AG08396 (cell line): ENCODE measurements at places on chromosomes 11 and 22.

DNA sequence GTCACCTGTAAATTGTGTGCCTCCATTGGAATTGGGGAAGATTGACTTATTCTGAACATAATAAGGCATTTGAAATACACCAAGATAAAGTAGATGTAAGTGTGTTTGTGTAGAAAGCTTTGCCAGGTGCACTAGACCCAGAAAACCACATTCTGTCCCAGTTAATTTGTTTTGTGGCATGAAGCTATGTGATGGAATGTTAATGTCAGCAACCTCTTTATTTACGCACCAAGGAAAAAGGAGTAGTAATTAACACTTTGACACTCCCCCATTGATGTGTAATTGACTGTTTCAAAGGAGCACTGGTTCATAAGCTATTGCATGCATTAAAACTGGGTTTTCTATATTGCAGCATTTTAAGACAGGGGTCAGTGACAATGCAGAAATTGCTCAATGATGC is 14.3 kb downstream of the EIF3M start:
- no peak for DNase-seq

DNA sequence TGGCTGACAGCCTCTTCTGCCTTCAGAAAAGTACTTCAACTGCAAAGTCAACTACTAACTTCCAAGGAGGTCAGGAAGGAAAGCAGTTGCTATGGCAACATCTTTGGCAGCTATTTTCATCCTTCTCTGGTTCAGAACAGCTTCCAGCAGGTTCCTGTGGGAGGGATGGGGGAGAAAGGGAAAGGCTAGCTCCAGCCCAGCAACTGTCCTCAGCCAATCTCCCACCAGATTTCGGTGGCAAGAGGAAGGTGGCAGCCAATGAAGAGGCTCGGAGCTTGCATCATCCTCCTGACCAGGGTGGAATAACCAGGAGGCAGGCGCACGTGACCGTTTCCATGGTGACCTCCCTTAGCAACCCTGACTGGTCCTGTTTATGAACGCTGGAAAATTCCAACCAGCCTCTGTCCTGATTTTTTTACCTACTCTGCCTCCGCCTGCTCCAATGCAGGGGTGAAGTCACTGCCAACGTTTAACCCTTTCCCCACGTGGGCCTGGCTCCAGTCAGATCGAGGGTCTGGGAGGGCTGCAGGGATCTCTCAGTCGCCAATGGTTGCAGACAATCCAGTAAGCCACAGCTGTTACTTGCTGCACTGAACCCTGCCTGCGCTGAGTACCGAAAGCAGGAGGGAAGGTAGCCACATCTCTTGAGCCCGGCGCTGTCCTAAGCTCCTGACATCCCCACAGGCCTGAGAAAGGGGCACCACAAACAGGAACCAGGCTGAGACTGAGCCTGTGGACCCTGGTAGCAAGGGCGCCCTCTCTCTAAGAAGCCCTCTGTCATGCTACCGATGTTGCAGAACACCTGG is 11.2 kb upstream of the MALAT1 start:
- peak; percentile 94 for DNase-seq

GRCh38 chr11:28243581-28243980 is 135.4 kb downstream of the METTL15 start:
- DNase-seq, result no peak

DNA sequence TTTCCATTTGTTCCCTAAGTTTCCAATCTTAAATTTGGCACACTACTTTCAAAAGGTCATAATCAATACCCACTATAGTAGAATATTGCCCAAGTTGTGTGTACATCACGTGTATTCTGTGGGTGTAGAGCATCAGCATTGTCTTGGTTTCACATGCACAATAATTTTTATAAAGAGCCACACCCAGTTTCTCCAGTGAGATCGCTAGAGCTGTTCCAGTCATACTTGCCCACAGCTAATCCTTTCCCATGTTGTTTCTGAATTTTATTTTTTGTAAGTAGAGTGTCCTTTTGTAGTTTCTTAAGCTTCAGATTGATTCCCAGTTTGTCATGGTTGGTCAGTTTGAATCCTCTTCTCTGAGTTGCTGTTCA is 13.7 kb downstream of the FAM118B start:
- no peak for DNase-seq

GRCh38 chr22:38114484-38115398 is 4.3 kb upstream of the BAIAP2L2 start:
- DNase-seq, result peak; percentile 97

DNA sequence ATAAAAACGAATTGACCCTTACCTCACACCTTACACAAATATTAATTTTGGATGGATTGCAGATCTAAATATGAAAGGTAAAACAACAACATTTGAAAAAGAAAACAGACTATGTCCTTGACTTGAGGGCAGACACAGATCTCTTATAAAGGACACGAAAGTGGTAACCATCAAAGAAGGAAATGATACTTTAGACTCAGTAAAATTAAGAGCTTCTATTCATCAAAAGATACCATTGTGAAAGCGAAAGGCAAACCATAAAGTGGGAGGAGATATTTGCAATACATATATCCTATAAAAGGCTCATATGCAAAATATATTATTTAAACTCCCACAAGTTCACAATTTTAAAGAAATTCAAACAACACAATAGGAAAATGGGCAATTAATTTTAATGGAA is 5.0 kb downstream of the HEPACAM start:
- DNase-seq, result no peak

GRCh38 chr11:11458485-11458884 is 105.4 kb upstream of the CSNK2A3 start:
- no peak for DNase-seq

GRCh38 chr22:32562401-32562800 is 87.8 kb downstream of the FBXO7 start:
- DNase-seq, result no peak

DNA sequence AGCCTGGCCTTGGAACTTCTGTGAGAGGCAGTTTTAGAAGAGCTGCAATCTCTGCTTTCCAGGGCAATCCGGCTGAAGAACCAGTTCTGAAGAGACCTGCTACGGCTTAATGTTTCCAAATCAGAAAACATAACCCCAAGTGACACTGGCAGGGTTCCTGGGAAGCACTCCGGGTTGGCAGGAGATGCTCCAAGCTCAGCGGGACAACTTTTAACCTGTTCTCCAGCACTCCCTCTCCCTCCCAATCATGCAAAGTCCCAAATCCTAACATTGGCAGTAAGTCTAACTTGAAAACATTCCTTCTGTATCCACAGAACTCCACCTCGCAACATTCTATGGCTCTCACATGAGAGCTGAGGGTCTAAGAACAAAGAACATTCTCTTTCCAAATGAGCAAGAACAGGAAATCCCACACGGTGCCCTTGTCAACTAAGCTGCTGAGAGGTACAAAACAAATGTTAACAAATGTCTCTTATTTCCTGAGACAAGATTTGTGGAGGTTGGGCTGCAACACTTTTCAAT is 48.5 kb upstream of the MN1 start:
- DNase-seq, result no peak

DNA sequence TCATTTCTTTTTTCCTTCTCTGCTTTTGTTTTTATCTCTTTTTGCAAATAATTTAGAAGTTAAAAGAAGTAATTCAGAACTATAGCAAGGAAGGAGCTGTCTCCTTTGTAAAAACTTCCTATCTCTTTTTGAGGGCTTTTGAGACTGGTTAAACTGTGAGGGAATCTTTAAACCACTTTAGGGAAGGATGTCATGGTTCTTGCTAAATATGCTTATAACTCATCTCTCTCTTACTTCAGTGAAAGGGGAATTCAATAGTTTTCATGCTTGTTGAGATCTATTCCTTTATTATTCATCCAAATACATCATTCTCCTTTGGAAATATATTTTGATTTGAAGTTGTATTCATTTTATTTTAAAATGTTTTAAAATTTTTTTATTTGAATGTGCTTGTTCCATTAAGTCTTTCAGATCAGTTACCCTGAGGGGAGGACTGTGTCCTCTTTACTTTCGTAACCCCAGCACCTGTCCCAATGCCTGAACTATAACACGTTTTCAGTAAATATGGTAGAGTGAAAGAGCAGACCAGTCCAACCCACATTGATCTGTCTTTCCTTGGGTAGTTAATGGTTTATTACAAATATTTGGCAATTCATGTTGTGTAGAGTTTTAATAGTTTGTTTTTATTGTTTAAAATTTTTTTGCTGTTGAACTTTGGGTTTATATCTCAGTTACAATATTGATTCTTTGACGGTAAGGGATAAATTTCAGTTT is 27.5 kb downstream of the AMOTL1 start:
- DNase-seq, result no peak

- DNase-seq, result no peak
These were observed 1035.0 kb downstream of the TBC1D22A start for GRCh38 chr22:47797342-47797945.

- no peak for DNase-seq
These were observed 151.4 kb downstream of the BRD1 start for GRCh38 chr22:49676230-49676629.

DNA sequence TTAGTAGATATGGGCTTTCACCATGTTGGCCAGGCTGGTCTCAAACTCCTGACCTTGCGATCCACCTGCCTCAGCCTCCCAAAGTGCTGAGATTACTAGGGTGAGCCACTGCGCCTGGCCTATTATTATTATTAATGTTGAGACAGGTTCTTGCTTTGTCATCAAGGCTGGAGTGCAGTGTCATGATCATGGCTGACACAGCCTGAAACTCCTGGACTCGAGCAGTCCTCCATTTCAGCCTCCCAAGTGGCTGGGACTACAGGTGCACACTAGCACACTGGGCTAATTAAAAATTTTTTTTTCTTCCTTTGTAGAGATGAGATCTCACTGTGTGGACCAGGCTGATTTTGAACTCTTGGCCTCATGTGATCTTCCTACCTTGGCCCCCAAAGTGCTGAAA is 102.0 kb downstream of the STIM1 start:
- no peak for DNase-seq

GRCh38 chr11:83835423-83835822 is 549.3 kb upstream of the CCDC90B start:
- DNase-seq, result peak; percentile 15

- no peak for DNase-seq
These were observed 33.5 kb upstream of the TOLLIP start for GRCh38 chr11:1342946-1343345.

- DNase-seq, result no peak
These were observed 14.4 kb downstream of the ATXN10 start for GRCh38 chr22:45686004-45686403.

GRCh38 chr11:20671856-20672546 is 2.6 kb downstream of the NELL1 start:
- peak; percentile 34 for DNase-seq

DNA sequence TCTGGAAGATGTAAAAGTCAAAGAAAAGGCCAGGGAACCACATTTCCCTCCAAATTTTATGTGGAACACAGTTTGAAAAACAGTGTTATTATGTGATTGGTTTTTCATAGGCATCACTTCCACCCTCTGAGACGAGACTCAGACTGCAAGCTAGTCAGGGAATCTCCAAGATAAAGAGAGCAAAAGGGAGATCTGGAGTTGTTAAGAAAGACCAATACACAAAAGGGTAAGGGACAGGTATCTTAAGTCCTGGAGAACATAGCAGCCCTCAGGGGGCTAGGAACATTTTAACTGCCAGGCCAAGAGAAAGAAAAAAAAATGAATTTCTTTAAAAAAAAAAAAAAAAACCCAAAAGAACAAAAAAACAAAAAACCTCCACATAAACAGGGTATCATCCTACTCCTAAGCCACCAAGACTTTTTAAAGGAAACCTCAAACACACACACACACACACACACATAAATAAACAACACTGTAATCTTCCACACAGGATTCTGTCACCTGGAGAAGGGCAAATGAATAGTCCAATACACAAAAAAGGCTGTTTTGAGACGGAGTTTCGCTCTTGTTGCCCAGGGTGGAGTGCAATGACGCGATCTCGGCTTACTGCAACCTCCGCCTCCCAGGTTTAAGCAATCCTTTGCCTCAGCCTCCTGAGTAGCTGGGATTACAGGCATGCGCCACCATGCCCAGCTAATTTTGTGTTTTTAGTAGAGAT is 44.5 kb downstream of the CELF1 start:
- no peak for DNase-seq

DNA sequence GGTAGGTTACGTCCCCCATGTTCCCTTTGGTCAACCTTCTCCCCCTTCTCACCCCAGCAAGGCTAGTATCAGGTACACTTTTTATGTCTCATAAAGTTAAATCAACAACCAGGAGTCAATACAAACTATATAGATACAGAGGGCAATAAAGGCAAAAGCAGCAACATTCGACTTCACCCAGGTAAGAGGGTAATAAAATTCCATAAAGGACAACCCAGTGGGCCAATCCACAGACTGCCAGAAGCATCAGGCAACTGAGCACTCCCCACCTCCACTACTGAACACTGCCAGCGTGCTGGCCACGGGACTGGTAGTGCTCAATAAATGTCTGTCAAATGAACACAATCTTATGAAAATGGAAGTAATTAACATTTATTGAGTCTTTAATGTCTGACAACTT is 5.1 kb upstream of the MS4A18 start:
- no peak for DNase-seq

DNA sequence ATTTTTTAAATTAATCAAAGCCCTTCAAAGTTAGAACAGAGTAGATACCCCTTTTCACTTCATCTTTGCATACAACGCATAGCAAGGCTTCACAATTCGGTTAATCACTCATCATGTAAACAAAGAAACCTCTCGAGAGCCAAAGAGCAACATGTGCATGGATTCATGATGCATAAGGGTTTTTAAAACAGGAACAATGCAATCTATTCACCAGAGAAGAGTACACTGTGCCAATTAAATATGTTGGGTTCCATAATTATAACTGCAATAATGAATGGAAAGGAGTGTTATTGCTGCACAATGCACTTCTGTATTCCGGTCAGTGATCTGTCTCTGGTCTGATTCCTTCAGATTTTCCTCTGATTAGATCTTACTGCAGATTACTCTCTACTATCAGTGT is 45.3 kb downstream of the CADM1 start:
- no peak for DNase-seq

- DNase-seq, result peak; percentile 71
These were observed 59.2 kb downstream of the SLC35F2 start for GRCh38 chr11:107799218-107799859.

GRCh38 chr11:41281131-41281742 is 178.2 kb downstream of the LRRC4C start:
- no peak for DNase-seq

GRCh38 chr22:19107730-19108074 is 14.5 kb downstream of the DGCR2 start:
- no peak for DNase-seq

GRCh38 chr11:35155677-35156076 is 16.7 kb downstream of the CD44 start:
- no peak for DNase-seq

- DNase-seq, result no peak
These were observed 46.1 kb downstream of the PISD start for GRCh38 chr22:31615940-31616314.

- peak; percentile 64 for DNase-seq
These were observed at the start of gene TRIM22 for GRCh38 chr11:5689551-5689983. Gene TRIM22 (plus strand): TSS chr11:5689790. CDS start chr11:5696233, 6,443 bp downstream.

GRCh38 chr11:61117168-61117520 is 14.9 kb downstream of the CD5 start:
- DNase-seq, result no peak

GRCh38 chr22:39311592-39312400 is 7.6 kb downstream of the RPL3 start:
- no peak for DNase-seq
